Stimulated activated CD4-positive, alpha-beta T cell treated with anti-CD3 and anti-CD28 coated beads, Interleukin-1b, Interleukin-23, amount 100 ng/mL, for 48 hours (primary cell): ENCODE measurements at places on chromosomes 7 and 10.
A peak's percentile ranks its signal among the peaks of the same experiment; 100 is the strongest.

DNA sequence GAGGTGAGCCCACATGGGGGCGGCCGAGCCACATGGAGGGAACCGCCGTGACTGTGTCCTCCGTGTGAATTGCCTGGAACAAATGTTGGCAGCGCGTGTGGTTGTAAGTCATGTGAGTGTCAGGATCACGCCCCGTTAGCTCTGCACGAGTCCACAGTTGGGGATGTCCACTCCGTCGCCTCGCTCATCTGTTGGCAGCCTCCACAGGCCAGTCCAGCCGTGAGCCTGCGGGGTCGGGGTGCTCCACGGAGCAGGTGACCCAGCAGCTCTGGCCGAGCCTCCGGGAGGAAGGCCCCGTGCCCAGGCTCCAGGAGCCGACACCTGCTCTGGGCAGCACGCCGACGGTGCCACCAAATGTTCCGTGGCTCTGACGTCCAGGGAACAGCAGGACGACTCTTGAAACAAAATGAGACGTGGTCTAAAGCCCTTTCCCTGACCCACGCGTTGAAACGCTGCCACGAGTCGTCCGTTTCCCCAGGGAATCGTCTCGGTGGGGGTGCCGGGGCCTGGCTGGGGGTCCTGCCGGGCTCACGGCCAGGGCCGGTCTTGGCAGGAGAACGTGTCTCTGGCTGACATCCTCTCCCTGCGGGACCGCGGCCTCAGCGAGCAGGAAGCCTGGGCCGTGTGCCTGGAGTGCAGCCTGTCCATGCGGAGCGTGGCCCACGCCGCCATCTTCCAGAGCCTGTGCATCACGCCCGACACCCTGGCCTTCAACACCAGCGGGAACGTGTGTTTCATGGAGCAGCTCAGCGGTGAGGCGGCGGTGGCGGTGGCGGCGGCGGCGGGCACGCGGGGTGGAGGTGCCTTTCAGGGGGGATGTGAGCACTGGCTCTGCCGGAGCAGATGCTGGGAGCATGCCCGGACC, 7.0 kb downstream of the KNDC1 start:
- DNase-seq: no peak

GRCh38 chr7:214410-215212, 22.2 kb downstream of the FAM20C start:
- no peak for DNase-seq

- no peak for DNase-seq
Measured at GRCh38 chr10:70913191-70913892, 25.0 kb upstream of the PCBD1 start.

DNA sequence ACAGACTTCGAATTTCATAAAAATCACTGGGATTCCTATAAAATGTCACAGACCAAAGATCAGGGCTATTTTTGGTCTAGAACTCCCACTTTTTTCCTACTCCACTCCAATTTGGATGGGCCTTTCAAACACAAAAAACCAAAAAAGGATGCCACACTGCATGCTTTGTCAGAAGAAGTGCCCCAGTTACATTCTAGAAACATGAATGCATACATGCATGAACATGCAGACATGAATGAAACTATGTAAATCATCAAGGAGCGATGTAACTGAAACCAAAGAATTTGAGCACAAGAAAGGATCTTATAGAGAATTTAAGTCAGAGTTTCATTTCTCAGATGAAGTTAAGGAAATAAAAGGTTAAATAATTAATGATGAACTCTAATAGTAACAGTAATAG, 31.8 kb upstream of the FAM133B start:
- no peak for DNase-seq

DNA sequence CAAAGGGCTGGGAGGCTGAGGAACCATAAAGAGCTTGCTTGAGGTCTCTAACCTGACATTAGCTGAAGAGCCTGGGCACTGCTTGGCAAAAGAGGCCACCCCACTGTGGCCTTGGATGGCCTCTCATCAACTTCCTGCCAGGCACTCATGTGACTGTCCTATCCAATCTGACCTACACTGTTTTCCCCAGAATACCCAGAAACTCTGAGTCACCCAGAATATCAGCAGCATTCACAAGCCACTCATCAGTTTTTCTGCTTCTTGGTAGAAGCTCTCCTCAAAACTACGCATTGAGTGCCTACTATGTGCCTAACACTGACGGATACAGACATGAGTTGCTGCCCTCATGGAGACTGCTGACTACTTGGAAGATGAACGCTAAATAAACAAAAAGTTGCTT, 4.1 kb upstream of the NT5C2 start:
- peak; percentile 16 for DNase-seq

DNA sequence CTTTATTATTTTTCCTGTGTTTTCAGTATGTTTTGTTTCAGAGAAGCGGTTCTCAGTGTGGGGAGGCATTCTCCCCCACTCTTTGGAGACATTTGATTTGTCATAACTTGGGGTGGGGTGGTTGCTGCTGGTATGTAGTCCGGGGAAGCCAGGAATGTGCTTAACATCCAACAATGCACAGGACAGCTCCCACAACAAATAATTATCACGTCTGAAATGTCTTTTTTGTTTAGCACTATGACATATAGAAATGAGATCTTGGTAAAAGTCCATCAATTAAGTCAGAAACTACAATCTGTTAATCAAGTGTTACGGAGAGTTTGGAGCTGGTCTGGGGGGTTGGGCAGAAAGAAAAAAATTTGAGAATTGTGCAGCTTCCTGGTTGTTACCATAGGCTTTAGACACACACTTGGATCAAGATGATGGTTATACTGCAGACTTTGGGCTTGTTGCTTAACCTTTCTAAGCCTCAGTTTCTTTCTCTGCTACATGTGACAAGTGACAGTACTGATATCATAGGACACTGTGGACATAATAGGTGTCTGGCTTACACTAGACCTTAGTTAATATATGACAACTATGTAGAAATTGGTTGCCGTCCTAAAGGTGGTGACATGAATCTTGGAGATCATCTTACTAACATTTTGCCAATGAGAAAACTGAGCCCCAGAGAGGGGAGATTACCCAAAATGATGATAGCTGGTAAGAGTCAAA, 113.7 kb downstream of the LRMDA start:
- DNase-seq: no peak

DNA sequence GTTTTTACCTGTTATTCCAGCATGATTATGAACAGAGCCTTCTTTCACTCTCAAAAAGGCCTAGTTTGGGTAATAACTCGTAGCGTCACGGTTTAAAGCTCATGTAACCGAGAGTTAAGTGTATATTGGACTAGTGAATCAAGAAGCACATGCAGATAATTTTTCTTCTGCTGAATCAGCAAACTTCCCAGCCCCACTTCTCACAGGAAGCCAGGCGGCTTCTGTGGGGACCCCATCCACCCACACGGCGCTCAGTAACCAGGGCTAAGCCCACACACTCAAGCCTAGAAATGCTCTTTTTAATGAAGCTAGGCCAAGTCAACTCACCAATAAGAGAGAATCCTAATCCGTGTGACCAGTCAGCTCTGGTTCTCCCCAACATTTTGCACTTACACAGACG, 191.2 kb upstream of the MGMT start:
- DNase-seq: no peak

DNA sequence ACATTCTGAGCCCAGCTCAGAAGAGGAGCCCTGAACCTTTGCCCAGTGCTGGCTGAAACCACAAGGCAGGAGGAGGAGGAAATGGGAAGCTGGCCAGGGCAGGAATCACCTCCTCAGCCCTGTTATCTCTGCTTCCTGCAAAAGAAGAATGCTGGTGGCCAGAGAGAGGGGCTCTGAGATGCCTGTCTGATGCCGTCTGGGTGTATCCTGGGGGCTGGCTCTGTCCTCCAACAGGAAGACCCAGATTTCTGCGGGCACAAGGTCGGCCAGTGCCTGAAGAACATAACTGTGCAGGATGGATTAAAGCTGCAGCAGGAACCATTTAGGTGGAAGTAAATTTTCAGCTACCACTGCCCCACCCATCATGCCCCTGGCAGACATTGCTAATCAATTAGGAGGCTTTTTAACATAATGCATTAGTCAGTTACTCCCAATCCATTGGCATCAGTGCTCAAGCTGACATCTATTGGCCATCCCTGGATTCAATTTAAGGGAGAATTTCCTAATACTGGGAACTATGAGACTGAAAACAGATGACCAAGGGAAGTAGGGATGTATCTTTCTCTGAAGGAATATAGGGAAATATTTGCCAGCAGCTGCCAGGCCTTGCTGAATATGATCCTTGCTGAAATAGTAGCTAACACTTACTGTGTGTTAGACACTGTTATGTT, 67.7 kb downstream of the COL13A1 start:
- DNase-seq: no peak

DNA sequence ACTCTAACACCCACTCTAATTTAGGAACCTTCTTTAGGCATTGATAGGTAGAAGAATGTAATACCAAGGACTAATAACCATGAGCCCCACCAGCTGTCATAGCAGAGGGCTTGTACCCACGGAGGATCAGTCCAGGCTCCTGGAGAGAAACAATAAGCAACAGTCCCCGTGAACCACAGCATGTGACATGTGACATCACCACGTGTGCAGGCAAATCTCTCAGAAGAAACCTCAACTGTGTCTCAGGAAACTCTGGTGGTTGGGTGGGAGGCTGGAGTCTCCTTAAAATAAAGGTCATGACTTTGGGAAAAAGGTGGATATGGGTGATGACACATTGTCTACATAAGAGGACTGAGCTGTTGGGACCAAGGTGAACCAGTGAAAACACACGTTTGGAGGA, 653.9 kb upstream of the FOXK1 start:
- no peak for DNase-seq

- peak; percentile 68 for DNase-seq
Measured at GRCh38 chr10:5692461-5693358, 8.1 kb downstream of the TASOR2 start.

- DNase-seq: no peak
Measured at GRCh38 chr7:96361116-96361857, 39.4 kb upstream of the SLC25A13 start.

DNA sequence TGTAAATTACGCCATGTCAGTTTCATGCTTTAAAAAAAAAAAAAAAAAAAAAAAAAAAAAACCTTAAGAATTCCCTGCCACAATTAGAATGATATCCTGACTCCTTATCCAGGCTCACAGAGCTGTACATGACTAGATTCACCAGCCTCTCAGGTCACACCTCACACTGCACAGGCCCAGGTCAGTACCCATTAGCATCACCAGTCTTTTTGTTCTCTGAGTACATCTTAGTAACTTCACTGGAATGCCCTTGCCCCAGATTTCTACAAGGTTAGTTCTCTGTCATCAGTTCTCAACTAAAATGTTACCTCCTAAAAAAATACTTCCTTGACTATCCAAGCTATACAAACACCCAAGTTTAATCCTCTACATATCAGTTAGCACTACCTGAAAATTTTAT, 211.0 kb downstream of the LRRN3 start:
- no peak for DNase-seq

- DNase-seq: no peak
Measured at GRCh38 chr7:25789701-25790640, 362.0 kb upstream of the NFE2L3 start.

DNA sequence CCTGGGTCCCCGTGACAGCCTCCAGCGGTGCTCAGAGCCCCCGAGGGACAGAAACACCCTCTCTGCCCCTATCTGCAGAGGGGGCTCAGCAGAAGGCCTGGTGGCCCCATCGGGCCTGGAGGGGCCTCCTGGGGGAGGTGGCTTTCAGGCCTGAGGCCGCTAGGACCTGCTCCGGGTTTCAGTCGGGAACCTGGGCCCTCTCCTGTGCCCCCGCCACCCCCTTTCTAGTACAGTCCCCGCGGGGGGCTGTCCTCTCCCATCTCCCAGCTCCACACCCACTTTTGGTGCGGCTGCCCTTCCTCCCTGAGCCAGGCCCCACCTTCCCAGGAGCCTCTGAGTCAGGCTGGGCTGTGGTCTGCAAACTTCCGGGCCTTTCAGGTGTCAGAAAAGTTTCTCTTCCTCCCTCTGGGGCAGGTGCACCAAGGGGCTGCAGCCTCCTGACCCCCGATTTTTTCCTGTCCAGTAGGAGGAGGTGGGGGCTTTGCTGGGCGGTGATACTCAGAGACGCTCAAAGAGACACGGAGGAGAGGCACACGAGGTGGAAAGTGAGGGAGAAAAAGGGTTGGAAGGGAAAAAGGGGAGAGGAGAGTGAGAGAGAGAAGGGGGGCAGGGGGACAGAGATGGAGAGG, 692 bp downstream of the CARD11 start:
- peak; percentile 75 for DNase-seq

- peak; percentile 11 for DNase-seq
Measured at GRCh38 chr10:68153473-68154210, 44.4 kb downstream of the MYPN start.

- DNase-seq: no peak
Measured at GRCh38 chr10:78348411-78349164, 314.9 kb downstream of the RPS24 start.

DNA sequence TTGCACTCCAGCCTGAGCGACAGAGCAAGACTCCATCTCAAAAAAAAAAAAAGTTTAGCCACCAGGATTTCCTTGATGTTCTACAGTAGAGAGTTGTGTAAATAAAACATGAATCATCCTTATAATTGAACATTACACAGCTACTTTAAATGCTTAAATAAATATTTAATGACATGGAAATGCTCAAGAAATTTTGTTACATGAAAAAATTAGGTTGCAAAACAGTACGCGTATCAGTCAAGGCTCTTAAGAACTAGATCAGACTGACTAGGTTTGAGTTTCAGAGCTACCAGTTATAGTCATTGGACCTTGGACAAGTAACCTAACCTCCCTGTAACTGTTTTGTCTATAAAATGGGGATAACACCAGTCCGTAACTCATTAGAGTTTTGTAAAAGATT, 38.7 kb upstream of the GSAP start:
- no peak for DNase-seq

- no peak for DNase-seq
Measured at GRCh38 chr7:112296432-112296831, 89.9 kb downstream of the ZNF277 start.

DNA sequence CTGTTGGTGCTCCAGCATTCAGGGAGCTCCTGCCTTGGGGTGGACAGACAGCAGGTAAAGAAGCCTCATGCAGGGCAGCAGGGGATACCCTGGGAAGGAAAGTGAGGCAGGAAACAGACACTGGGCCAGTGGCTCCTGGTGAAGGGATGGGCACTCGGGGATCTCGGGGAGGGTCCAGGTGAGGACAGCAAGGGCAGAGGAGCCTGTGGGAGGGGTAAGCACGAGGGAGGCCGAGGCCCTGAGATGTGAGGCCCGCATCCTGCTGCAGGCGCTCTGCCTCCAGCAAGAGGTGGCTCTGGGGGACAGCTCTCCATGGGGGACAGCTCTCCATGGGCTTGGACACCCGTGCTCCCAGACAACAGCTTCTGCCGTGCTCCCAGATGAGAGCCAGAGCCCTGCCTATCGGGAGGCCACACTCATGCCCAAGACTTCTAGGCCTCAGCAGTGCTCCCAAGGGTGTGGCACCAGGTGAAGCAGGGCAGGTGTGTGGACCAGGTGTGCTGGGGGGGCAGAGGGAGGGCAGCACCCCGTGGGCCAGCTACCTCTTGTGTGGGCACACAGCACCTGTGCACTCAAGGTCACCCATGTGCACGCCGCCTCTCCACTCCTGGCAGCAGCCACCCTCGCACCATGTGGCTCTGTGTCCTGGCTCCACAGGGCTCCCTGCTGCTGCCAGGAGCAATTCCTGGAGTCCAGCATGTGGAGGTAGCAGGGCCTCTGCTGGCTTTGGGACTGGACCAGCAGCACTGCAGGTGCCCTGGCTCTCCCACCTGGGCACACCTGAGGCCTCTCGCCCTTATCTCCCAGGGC, 93.6 kb upstream of the INSIG1 start:
- DNase-seq: no peak
